HFFc6 (cell line): ENCODE measurements at places on chromosomes 12 and 14. TPM values are rescaled to one million over a fixed set of nuclear protein-coding genes. Genes with fewer than 3 reads are reported as not detected.

DNA sequence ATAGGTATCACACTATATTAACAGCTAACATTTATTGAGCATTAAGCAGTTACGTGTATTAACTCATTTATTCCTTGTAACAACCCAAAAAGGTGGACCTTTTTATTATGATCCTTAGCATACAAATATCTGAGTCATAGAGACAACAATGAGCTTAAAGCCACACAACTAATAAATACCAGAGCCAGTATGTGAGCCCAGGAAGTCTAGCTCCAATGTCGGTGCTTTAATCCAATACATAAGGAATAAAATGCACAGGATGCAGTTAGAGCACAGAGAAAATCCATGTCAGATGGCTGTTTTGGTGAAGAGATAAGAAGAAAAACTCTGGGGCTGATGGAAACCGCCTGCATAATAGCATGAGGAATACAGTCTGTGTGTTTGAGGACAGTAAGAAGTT lies 888.6 kb downstream of the TMTC2 start:
- no peak for DNase-seq

- no peak for DNase-seq
Measured at GRCh38 chr12:89041078-89041477, 311.2 kb downstream of the DUSP6 start.

- no peak for DNase-seq
Measured at GRCh38 chr14:64580467-64580866, 30.7 kb downstream of the PPP1R36 start.

DNA sequence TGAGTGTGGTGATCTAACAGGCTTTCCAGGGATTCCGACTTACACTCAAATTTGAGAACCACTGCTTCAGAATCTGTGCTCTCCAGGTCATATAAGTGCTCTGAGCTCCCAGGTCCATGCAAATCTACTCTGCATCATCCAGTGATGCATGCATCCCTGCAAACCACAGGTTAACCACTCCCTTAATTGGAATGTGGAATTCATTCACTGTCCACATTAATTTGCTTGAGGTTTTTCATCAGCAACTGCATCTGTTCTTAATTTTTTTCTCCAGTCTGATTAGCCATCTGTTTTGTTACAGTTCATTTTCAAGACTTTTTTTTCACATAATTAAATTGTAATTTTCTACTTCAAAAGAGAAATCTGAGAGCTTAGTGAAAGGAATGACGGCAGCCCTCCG lies 43.4 kb upstream of the RIN3 start:
- peak; percentile 86 for DNase-seq

SYT1 gene
- 3.5 to 9.6 TPM (median 4.9 TPM) in 3 replicates for total RNA-seq

CCDC177 gene
- not detected in 2 replicates for total RNA-seq

GRCh38 chr14:71262441-71262840 lies 355.2 kb downstream of the PCNX1 start:
- DNase-seq = no peak

DNA sequence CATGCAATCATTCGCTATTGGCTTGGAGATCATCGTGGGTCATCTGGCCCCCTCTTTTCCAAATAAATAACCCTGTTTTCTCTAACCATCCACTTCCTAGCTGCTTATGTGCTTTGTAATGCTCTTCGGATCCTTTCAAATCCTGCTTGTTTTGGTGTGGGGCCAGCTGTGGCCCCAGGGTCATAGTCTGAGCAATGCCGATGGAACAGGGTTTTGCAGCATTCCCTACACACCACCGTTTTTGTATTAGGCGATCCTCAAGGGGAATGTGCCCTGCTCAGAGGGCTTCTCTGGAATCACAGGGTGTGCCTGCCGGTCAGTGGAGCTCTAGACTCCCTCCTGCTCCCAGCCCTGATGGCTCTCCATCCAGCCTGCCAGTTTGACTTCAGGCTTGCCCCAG lies 78.1 kb upstream of the NRXN3 start:
- DNase-seq = no peak

KNTC1 gene
- total RNA-seq = 11.3 to 20.2 TPM (median 15.6 TPM) in 3 replicates

- peak; percentile 96 for DNase-seq
Measured at GRCh38 chr12:108722992-108723766, 8.1 kb downstream of the CORO1C start.

C14orf132 gene
- total RNA-seq = 23.0 to 32.4 TPM (median 27.5 TPM) in 3 replicates

- peak; percentile 88 for DNase-seq
Measured at GRCh38 chr12:46661110-46661845, 164.5 kb downstream of the SLC38A4 start.

DNA sequence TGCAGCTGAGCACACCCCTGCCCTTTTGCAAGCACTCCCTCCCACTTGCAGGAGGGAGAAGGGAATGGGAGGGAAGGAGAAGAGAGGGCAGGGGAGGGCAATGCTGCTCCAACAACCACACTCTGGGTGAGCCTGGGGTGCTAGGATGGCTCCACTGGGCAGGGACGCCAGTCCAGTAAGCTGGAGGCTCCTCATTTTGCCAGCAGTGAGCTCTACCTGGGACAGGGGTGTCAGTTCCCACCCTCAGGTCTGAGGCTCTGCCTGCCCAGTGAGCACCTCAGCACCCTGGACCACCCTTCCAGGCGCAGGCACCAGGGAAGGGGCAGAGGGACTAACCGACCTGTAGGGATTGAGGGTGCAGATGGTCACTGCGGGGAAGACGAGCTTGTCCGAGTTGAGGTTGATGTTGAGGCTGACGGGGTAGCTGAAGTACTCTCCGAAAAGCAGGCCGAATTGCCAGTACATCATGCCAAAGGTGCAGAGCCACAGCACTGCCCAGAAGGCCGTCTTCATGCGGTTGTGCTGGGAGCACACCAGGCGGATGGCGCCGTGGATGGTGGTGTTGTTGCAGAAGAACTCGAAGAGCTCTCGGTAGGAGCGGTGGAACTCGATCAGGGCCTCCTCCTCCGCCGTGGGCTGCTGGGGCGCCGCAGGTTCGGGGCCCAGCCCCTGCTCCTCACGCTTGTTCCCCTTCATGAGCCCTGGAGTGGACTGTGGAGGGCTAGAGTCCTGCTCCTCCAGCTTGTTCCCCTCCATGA lies 1.2 kb downstream of the SCNN1A start:
- no peak for DNase-seq

C12orf50 gene
- total RNA-seq = not detected in 3 replicates
